ENCODE measurements at places on chromosomes 3 and 15.

GRCh38 chr3:53218131-53218530 is 37.7 kb downstream of the TKT start:
- no peak for DNase-seq

GRCh38 chr3:181006541-181006940 is 17.0 kb upstream of the DNAJC19 start:
- DNase-seq, result no peak

GRCh38 chr3:27596334-27596841 is 112.2 kb upstream of the SLC4A7 start:
- peak; percentile 52 for DNase-seq

GRCh38 chr3:71784201-71784913 is 591 bp downstream of the PROK2 start:
- no peak for DNase-seq

DNA sequence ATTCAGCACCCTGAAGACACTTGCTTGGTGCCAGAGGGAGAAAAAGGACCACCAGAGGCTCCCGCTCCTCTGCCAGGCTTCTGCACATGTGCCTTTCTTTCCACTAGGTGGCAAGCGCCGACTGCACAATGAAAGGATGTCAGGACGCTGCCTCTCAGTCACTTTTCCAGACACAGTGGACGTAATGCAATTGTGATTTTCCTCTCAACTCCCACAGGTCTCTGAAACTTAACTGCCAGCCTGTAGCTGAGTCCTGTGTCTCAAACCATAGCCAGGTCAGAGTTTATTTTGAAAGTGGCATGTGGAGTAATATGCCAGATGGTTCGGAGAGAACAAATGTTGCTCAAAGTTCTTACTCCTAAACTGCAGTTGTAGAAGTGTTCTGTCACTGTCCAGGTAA is 162.9 kb downstream of the ITPR1 start:
- DNase-seq, result peak; percentile 41

DNA sequence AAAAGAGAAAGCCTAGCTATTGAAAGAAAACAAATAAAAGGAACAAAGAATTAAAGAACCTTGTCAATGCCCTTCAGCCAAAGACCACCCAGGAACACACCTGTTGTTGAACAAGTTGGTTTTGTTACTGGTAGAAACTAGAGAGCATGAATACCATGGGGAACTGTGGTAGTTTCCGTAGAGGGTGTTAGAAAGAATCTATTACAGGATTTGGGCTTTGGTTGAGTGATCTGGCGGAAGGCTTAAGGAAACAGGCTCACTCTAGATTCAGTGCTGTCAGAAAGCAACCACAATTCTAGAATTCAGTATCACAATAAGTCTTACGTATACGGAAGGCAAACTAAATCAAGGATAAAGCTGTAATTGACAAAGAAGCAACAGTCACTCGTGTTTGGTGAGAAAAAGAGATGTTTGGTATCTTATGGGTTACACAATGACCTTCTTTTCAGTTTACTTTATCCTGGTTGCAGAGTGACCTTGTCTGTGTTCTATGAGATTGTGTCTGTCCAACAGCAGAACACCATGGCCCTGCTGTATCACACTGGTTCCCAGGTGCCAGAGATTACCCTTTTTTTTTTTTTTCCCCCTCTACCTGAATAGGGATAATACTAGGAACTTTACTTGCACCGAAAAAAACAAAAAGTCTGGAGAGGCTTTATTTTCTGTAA is 265.9 kb downstream of the SHQ1 start:
- DNase-seq, result no peak

GRCh38 chr3:20059929-20060328 is 19.7 kb downstream of the KAT2B start:
- DNase-seq, result no peak

DNA sequence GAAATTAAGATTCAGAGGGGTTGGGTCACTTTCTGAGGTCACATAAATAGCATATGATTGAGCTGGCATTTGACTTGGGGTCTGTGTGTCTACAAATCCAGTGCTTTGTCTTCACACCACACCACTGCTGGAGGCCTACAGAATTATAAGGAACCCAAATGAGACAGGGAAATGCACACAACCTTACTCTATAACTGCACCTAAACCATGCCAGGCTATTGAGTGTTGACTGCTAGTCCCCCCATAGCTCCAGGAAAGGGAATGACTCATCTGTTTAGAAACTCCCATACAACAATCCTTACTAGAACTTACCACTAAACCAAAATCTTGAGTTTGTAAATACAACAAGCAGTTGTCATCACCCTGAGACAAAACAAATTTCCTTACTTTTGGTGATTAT is 16.9 kb upstream of the TSC22D2 start:
- no peak for DNase-seq

Data from skeletal muscle cell (primary cell).